ENCODE measurements at places on chromosomes 11 and 22.

DNA sequence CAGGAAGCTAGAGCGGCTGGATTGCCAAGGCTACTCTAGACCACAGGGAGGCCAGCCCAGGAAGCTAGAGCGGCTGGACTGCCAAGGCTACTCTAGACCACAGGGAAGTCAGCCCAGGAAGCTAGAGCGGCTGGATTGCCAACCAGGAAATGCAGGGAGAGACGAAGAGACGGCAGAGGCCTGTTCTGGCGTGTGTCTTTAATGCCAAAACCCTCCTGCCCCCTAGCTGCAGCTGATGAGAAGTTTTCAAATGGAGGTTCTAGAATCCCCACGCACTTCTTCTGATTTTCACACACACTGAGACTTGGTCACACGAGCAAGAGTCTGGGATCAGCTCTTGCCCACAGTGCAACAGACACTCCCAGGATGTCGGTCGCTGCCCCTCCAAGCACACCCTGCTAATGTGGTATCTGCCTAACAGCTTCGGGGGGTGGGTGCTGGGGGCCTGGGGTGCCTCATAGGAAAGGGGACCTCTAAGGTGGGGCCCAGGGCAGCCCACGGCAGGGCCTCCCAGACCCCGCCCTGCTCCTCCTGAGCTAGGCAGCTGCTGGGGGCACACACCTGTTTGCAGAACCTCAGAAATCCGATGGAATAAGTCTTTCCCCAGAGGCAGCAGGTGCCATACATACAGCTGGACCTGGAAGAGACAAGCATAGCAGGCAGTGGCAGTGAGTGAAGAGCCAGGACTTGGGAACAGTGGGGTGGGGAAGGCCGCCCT lies 28.5 kb downstream of the MAFF start:
- no peak for DNase-seq

- DNase-seq, result no peak
Measured at GRCh38 chr22:37870273-37870672, 21.1 kb downstream of the EIF3L start.

- DNase-seq, result no peak
Measured at GRCh38 chr11:95682552-95682951, 107.0 kb downstream of the FAM76B start.

DNA sequence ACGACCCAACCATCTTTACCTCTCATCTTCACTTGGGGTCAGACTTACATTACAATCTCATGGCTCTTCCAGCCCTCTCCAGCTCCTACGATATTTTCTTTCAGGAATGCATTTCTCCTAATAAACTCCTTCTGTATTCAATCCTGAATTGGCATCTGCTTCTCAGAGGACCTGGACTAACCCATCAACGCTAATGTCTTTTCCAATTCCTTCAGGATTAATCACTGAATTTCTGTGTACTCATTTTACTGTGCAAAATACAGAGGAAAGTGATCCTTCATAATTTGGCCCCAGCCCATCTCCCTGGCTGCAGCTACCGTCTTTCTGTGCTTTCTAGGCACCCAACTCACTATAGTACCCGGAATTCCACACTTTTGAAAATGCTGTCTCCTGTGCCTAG lies 239.2 kb downstream of the METTL15 start:
- DNase-seq, result no peak

- DNase-seq, result no peak
Measured at GRCh38 chr22:42371501-42371900, 60.7 kb downstream of the NFAM1 start.

GRCh38 chr22:49961601-49962011 lies 1.0 kb downstream of the PIM3 start:
- DNase-seq, result no peak

Data from stimulated activated naive B cell treated with anti-CD40 and anti-IgM and Interleukin-4, amounts not matched to agents 10 μg/mL and 1 μg/mL and 100 μg/mL, for 72 hours (primary cell).